ENCODE measurements at places on chromosomes 1 and 21. TPM values are rescaled to one million over a fixed set of nuclear protein-coding genes. Genes with fewer than 3 reads are reported as not detected.
A peak's percentile ranks its signal among the peaks of the same experiment; 100 is the strongest.

Gene NKAIN1
- total RNA-seq: under 0.01 TPM

Gene FAM177B
- total RNA-seq: not detected

Gene SPATA17
- total RNA-seq: 0.18 TPM

Gene CELA2B
- not detected for total RNA-seq

Gene TPTE
- not detected for total RNA-seq

Gene OSBPL9
- 98.9 TPM for total RNA-seq

Gene TDRD5
- not detected for total RNA-seq

Gene DIRAS3
- 8.6 TPM for total RNA-seq

Gene NSUN4
- 11.9 TPM for total RNA-seq

Gene PLXNA2
- 0.72 TPM for total RNA-seq

- DNase-seq: peak; percentile 68
These were observed 1.0 kb upstream of the DIRAS3 start for GRCh38 chr1:68051475-68051874.

DNA sequence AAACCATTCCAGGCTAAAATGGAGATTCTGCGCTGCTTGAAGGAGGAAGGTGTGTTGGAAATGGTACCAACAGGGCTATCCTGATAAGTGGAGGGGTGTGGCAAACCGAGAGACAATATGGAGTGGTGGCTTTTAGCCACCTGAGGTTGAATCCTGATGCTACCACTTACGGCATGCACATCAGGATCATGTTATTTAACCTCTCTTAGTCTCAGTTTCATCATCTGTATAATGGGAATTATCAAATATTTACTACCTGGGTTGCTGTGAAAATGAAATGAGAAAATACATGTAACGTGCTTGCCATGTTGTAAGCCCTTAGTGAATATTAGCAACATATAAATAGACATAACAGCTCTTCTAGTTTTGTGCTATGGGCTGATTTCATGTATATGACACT, 117.1 kb downstream of the TBX19 start:
- DNase-seq: no peak

DNA sequence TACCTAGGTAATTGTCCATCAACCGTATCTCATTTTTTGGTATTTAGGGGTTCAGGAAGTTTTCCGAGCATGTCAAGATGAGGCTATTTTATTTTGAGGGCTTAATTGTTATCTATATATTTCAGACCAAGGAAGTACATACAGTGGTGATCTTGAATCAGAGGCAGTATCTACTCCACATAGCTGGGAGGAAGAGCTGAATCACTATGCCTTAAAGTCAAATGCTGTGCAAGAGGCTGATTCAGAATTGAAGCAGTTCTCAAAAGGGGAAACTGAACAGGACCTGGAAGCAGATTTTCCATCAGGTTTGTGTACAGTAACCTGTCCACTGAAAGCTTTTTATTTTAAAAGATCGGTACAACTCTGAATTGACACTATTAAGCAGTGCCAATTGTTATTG, 130.2 kb downstream of the ZMYM4 start:
- DNase-seq: peak; percentile 47

GRCh38 chr21:33433425-33434114, 30.4 kb downstream of the IFNGR2 start:
- no peak for DNase-seq

- DNase-seq: no peak
These were observed 86.2 kb upstream of the IRF2BP2 start for GRCh38 chr1:234696148-234696576.

DNA sequence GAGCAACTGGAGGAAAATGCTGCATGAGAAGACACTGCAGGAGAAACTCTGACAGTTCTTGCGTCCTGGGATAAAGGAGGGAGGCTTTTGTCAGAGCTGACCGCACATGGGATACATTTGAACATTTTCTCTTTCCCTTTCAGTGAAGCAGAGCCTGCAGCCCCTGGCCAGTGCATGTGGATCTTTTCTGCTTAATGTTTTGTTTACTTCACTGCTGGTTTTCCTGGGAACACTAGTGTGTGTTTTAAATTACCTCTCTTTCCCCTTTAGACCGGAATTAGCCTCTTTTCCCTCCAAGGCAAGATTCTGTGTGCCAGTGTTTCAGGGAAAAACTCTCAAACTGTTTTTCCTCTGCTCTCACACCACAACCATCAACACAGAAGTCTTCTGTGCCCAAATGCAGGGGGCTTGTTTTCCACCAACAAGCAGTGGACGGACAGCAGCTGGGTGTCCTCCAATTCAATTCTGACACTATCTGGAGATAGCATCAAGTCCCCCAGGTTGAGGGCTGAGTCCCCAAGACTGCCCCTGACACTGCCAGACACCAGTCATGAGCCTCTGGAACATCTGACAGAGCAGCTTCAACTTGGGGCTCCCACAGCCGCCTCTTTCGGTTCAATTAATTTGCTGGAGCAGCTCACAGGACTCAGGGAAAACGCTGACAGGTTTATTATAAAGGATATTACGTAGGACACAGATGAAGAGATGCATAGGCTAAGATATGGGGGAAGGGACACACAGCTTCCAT, 136.2 kb downstream of the RHOU start:
- no peak for DNase-seq

DNA sequence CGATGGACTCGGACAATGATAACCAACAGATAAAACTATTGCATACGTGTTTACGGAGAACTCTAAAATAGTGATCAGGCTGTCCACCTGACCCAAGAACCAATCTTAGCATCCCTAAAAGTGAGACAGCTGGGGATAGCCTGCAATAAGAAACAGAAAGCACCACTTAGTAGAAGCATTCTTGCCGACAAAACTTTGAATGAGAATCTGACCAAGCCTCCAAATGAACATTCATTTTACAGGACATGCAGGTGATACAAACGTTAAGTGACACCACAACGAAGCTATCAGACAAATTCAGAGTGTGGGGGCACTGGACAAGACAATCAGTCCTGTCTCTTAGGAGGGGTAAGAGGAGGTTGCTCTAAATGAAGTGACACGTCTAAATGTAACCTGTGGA, 1.2 kb downstream of the PSMG1 start:
- DNase-seq: no peak

GRCh38 chr1:225207791-225208190, 220.0 kb downstream of the LBR start:
- no peak for DNase-seq

- peak; percentile 34 for DNase-seq
These were observed 166.0 kb downstream of the EDEM3 start for GRCh38 chr1:184588701-184589100.

- DNase-seq: no peak
These were observed 9.3 kb downstream of the RAVER2 start for GRCh38 chr1:64754173-64754572.

GRCh38 chr1:35807614-35808449, at the start of gene AGO4:
Gene AGO4, plus strand, starts transcription at chr1:35808016. Its CDS starts 401 bp downstream, at chr1:35808417.
- peak; percentile 33 for DNase-seq

- no peak for DNase-seq
These were observed 189.2 kb downstream of the CDC7 start for GRCh38 chr1:91689641-91690481.

GRCh38 chr1:90411185-90411584, 305.9 kb downstream of the BARHL2 start:
- no peak for DNase-seq

GRCh38 chr1:26021647-26022403, at the start of gene EXTL1:
Gene EXTL1, plus strand, starts transcription at chr1:26021775. Its CDS starts 872 bp downstream, at chr1:26022647.
- DNase-seq: peak; percentile 63

DNA sequence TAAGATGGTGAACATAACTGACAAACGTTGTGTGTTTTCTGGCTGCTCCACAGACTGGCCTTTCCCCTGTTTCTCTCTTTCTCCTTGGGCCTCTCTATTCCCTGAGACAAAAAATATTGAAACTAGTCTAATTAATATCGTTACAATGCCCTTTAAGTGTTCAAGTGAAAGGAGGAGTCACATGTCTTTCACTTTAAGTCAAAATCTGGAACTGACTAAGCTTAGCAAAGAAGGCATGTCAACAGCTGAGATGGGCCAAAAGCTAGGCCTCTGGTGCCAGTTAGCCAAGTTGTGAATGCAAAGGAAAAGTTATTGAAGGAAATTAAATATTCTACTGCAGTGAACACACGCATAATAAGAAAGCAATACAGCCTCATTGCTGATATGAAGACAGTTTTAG, 32.2 kb upstream of the FCRL3 start:
- DNase-seq: no peak

DNA sequence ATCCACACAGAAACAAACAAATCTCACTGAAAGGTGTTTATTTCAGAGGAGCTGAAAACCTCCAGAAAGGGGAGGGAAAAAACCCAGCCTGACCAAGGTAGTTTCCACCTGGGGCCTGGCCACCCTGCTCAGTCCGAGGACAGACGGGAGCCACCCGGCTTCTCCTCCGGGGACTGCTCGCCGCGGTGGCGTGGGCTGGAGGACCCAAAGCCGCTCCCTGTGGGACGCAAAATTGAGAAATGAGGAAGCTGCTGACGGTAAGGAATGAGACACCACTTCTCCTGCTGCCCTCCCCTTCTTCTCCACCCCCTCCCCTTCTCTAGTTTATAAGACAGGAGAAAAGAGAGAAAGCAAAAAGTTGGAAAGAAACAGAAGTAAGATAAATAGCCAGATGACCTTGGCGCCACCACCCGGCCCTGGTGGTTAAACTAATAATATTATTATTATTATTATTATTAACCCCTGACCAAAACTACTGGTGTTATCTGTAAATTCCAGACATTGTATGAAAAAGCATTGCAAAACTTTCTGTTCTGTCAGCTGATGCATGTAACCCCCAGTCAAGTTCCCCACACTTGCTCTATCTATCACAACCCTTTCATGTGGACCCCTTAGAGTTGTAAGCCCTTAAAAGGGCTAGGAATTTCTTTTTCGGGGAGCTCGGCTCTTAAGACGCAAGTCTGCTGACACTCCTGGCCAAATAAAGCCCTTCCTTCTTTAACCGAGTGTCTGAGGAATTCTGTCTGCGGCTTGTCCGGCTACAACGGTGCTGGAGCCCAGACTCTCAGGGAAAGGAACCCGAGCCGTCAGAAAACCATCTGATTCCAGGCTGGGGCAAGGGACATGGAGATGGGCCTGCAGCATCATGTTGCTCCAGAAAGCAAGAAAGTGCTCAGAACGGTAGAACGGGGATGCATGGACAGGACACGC, 12.5 kb downstream of the ITGB2 start:
- DNase-seq: no peak

GRCh38 chr1:226945858-226946245, 5.8 kb downstream of the COQ8A start:
- DNase-seq: no peak

DNA sequence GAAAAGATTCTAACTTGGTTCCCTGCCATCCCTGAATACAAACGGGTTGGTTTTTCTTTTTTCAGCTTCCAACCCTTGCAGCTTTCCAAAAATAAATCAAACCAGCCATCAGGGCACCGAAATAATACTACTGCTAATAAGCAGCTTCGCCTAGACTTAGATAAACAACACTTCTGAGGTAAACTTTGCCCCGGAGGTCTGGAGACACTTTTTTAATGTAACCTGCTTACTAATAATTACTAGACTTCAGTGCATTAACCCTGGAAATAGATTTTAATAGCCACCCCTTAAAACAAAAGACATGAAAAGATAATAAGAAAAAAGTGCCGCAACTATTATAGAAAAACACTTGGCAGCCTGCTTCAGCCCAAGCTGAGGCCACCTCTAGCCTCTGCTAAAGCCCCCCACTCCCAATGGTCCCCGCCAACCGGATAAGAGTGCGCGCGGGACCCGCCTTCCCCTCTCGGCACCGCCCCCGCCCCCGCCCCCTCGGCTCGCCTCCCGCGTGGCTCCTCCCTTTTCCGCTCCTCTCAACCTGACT, 405 bp upstream of the GADD45A start:
- DNase-seq: no peak

DNA sequence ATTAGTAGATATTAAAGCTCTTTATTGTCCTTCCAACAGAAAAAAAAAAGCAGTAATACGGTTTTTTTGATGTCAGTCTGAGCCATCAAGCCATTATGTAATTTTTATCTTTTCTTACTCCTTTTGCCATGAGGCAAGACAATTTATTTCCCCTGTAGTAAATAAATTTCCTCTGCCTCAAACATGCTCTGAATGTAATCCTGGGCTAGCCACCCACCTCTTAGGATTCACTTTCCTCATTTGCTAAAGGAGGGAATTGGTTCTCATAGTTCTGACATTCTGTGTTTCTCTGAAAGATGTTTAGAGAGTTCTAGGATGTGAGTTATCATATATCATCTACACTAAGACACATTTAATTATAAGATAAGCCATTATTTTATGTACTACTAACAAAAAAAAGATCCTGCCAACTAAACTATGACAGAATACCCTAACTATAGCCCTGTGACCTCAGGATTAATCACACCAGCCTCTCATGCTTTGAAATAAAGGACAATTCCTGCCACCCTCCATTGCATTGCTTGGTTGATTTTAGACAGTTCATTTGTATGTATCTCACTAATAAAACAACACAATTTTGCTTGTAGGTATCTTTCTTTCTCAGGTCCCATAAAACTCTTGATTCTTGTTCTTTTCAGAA, 34.0 kb upstream of the RAP1A start:
- no peak for DNase-seq

GRCh38 chr21:33265664-33266049, 510 bp upstream of the IL10RB start:
- peak; percentile 14 for DNase-seq

- no peak for DNase-seq
These were observed at the start of gene LRRC7 for GRCh38 chr1:69567652-69568420. Gene LRRC7, plus strand, starts transcription at chr1:69567922. Its CDS starts 718 bp downstream, at chr1:69568640.

DNA sequence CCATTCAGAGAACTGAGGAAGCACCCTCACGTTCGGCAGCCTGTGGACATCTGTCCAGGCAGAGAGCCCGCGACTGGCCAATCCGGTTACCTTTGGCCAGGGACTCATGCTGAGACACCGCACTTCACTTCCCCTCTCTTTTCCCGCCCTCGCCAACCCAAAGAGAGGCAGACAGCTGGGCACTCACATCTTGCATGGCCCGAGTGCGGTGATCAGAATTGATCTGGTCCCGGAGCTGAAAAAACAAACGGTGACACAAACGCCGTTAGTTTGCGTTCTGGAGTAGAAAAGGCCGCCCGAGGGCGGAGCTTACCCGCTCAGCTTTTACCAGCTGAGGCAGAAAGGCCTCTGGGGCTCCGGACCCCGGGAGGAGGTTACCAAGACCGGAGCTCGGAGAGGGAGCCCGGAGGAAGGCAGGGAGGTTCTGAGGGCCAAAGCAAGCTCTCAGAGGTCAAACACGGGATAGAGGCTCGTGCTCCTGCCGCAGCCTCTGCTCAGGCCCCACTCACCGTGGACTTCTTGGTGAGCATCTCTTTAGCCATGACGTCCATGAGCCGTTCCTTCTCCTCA, 376 bp downstream of the SF3A3 start:
- peak; percentile 23 for DNase-seq

DNA sequence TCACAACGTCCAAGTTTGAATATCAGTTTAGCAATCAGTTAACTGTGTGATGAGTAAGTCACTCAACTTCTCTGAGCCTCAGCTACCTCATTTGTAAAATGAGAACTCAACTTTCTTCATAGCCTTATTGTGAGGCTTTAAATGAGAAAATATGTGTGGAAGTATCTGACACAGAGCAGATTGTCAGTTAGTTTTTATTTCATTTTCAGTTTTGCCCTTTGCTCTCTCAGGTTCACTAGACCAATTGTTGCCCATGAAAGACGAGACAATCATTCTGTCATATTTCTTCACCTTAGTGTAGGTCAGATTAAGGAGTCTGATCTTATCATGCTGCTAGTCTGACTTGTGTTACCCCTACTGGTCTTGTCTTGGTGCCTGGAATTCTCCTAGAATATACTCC, 232.8 kb upstream of the PTBP2 start:
- no peak for DNase-seq

- DNase-seq: no peak
These were observed 97.4 kb downstream of the KCNJ15 start for GRCh38 chr21:38354231-38354630.

Measured in IMR-90 (cell line).